ENCODE measurements at places on chromosomes 4 and X.

GRCh38 chr4:14768449-14768848, 233.8 kb upstream of the CPEB2 start:
- DNase-seq = no peak

- no peak for DNase-seq
Measured at GRCh38 chr4:56742080-56742871, 61.2 kb upstream of the HOPX start.

- no peak for DNase-seq
Measured at GRCh38 chrX:17590892-17591740, 146.2 kb upstream of the SCML1 start.

DNA sequence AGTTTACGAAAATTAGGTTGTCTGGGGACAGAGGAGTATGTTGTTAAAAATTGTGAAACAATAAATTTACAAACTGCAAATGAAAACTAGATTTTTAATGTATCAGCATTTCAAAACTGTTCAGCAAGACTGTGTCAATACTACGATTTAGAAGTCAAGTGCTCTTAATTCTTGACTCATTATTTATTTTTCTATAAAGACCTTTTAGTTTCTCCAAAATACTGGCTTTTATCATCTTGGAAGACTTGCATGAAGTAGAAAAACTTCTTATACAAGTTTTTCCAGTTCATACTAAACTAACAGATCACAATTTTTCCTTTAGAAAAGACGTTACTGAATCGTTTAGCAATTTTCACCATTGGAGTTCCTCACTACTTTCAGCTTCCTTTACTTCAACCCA, 231.4 kb downstream of the PPP3CA start:
- no peak for DNase-seq

GRCh38 chrX:34365471-34365870, 233.4 kb upstream of the FAM47A start:
- no peak for DNase-seq

- DNase-seq = no peak
Measured at GRCh38 chr4:168758351-168758876, 251.6 kb downstream of the CBR4 start.

DNA sequence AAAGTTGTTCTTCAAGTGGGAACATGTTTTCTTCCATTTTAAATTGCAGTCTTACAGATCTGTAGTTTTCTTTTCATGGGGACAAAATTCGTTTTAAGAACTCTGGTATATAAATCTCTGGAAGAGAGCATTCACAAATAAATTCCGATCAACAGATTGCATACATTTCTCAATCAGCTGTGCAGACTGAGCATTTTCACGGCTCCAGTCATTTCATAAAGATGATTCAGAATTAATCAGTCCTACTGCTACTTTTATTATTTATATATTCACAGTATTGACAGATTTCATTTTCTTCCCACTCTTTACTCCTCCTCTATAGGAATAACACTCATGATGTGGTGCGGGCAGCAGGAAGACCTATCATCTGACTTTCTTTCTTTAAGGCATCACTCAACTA, 534.9 kb upstream of the FTHL17 start:
- DNase-seq = no peak

GRCh38 chr4:82957045-82957444, 53.6 kb downstream of the LIN54 start:
- DNase-seq = no peak

DNA sequence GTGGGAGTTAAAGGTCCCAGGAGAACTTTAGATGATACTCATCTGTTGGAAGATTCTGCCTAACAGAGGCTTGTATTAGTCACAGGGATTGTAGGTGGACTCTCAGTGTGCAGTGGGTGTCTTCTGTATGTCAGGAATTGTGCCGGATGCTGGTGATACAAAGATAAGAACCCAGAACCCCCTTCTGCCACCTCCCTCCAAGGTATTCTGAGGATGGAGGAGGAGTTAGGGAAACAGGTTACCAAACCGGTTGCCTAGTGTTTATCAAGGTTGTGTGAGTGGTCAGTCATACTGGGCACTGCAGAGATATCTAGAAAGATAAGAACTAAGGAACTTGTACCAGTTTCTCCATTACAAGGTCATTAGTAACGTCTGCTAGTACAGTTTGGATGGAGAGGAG, 61.6 kb downstream of the PTTG2 start:
- no peak for DNase-seq

DNA sequence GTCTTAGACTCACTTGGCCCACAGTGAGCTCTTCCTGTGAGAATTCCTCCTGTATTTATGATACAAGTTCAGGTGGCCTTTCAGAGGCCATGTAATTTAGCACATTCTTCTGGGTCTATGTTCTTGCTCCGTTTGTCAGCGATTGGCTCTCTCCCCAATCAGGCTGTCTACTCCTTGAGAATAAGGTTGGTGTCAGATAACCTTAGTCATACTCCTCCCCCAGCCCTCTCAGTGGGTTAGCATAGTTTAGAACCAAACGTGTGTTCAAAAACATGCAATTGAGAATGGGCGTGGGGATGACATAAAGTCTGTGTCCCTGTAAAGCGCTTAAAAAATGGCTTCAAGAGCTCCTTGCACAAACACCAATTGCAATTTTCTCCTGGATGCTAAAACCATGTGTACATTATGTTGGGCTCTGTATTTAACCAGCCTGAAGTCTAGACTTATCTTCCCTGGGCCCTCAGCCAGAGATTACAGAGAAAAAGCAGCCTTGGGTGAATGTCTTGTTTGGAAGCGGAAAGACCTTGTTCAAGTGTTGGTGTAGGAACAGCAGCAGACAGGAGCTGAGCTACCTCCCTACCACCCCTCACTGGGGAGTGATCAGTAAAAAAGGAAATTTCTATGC, 9.9 kb upstream of the CT47C1 start:
- no peak for DNase-seq

DNA sequence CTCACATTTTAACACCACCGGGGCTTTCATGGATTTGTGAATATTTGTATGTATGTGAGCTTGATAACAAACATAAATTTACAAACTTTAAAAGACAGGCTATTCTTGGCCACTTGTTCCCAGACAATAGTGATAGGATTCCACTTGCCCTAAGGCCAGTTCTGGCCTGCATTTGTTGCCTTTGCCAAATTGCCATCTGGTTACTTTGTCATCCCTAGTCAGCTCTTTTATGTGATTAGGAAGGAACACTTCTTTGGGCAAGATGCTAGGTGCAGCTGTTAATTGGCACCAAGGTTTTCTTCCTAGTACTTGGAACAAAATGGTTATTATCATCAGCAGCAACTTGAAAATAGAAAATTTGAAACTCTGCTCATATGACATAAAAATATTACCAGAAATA, 63.3 kb downstream of the CCSER1 start:
- no peak for DNase-seq

DNA sequence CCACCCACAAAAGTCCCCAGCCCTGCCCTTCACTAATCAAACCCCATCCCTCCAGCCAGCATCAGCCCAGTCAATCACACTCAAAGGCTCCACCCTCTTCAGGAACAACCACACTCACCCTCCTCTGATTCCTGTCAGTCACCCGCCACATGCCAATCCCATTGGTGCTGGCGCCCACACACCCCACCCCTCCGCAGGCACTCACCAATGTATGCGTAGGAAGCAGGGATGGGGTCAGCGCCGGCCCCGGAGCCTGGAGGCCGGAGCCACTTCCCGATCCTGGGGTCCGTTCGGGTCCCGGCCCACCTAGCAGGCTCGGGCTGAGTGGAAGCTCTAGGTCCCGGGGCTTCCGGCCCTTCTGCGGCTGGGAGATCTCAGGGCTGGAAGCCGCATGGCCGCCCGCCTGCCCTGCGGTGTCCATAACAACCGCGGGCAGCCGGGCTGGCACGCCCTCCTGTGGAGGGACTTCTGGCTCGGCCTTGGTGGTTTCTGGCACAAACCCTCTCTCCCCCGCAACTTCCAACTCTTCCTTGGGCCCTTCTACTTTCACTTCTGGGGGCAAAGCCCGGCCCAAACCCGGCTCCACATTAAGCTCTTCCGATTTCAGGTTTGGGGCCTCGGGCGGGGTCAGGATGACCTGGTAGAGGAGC, 7.9 kb upstream of the CFP start:
- DNase-seq = no peak

GRCh38 chrX:119512146-119512800, 44.0 kb downstream of the SLC25A5 start:
- no peak for DNase-seq

GRCh38 chr4:140331245-140331644, 42.2 kb upstream of the SCOC start:
- DNase-seq = no peak

DNA sequence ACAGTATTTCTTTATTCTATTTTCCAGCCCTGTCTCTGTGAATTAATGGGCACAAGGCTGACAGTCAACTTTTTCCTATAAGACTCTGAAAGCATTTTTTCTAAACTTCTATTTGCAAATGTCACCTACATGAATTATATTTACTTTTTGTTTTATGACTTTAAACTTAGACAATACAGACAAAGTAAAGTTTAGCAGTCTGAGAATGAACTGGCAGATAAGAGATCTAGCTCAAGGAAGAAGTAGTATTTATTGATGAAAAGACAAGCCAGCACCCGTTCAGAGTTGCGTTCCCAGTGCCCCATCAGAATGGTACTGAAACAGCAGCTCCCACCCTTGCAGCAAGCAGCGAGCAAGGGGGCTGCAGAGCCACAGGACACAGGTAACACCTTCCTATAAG, 148.5 kb downstream of the FAM13A start:
- DNase-seq = no peak

GRCh38 chr4:108693211-108693610, 42.8 kb downstream of the OSTC start:
- no peak for DNase-seq

DNA sequence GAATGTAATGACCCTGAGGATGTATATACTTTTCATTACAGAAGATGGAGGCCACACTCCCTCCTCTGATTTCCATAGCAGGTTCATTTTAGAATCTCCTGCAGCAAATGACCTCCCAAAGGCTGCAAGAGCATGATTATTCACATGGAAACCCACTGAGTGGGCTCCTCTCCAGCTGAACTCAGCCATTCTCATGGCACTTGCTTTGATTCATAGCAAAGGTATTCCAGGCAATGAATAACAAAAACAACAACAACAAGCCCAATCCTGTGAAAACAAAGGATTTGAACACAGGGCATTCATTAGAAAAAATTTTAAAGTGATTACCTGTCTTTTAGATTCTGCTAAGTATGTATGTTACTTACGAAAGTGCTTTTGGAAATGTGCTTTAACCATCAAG, 894.0 kb upstream of the FRG1 start:
- no peak for DNase-seq

- no peak for DNase-seq
Measured at GRCh38 chrX:147917700-147918695, 6.3 kb downstream of the FMR1 start.

DNA sequence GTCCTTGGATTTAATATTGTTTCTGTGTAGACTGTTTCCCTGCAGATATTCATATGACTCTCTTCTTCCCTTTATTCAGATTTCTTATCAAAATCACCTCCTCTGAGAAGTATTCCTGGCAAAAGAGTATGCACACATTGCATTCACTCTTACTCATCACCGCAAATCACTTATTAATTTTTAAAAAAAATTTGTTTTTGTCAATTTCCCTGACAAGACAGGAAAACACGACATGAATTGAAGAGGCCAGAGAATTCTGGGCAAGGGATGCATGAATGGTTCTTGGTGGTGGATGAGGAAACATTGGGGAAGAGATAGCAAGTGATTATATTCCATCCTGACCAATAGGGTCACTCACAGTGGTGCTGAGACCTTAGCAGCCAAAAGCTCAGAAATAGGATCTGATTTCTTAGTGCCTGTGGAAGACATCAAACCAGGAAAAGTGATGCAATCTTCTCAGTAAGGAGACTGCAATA, 522.5 kb upstream of the AGA start:
- DNase-seq = no peak

- DNase-seq = no peak
Measured at GRCh38 chr4:70654605-70655011, 11.7 kb downstream of the JCHAIN start.

GRCh38 chr4:82606622-82607021, 44.8 kb upstream of the TMEM150C start:
- DNase-seq = no peak

DNA sequence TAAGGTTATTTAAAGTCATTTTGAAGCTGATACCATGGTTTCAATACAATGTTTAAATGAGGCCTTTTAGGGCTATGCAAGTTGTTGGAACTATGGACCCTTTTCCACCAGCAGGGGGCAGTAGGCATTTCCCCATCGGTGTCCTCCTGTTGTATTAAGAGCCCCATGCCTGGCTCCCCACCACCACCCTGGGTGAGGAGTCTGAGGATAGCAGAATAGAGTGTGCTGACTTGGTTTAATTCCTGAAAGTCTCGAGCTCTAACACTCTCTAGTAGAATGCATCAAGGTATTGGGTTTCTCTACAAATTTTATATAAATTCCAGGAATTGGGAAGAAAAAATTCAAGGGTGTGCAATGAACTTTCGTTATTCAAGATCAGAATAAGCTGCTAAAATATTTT, 234.8 kb upstream of the JADE1 start:
- peak; percentile 27 for DNase-seq

GRCh38 chrX:118577041-118577440, 81.4 kb downstream of the DOCK11 start:
- DNase-seq = no peak

DNA sequence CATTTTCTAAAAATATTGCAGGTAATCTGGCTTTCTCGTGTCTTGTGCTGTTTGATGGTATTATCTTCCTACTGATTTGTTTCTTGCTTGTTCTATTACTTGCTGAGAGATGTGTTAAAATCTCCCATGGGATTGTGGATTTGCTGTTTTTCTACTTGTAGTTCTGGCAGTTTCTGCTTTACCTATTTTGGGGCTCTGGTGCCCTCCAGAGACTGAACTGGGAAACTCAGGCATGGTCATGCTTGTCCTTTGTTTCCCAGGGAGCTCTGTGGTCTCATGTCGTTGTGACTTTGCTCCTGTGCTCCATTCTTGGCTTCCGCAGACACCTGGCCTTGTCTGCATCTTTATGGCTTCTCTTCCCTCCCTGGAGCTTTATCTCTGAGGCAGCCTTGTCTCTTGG, 39.5 kb downstream of the NSD2 start:
- no peak for DNase-seq

DNA sequence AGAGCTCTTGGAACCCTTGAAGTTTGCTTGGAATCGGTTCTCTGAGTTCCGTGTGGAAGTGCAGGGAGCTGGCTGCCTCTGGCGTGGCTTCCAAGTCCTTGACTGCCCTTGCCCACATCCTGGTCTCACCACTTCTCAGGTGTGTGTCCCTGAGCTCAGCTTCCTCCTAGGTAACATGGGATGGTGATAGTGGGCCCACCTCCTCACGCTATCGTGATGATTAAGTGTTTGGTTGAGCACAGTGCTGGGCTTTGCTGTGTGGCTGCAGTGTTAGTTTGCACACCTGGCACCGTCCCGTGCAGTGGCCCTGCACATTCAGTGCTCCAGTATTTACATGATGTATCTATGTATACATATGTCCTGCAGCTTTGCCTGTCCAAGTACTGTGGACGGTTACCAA, 81.5 kb downstream of the CLDN34 start:
- DNase-seq = no peak

- DNase-seq = no peak
Measured at GRCh38 chr4:41866799-41867677, 68.2 kb upstream of the TMEM33 start.

- no peak for DNase-seq
Measured at GRCh38 chrX:120790552-120790951, 85.1 kb downstream of the CT47B1 start.
